ENCODE measurements at places on chromosomes 2 and 18.

DNA sequence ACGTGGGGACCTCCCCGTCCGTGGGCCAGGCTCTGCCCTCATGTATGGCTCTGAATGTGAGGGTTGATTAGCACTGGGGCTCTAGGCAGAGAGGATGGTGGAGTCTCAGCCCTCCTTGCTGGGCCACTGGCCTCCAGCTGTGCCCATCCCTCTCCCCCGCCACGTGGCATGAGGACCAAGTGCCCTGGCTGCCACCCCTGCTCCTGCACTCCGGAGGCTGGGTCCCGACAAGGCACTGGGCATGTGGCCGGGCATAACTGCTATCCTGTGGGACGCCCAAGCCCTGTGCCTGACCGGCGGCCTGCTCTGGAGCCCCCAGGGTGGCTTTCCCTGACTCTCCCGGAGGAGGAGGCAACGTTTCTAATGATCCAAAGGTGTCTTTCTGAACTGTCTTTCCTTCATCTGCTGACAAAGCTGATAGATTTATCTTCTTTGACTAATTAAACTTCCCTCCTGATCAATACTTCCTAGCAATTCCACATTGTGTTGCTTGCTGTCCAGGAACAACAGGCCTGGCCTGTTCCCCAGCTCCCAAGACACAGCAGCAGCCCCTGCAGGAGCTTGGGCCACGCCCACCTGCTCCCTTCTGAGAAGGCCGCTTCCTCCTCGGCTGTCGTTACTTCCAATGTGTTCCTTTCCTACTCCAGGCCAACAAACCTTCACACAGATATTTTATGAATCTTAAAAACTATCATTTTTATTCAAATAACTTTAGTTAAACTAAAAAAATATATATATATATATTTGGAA lies 132.0 kb downstream of the SNTG2 start:
- DNase-seq, result no peak

DNA sequence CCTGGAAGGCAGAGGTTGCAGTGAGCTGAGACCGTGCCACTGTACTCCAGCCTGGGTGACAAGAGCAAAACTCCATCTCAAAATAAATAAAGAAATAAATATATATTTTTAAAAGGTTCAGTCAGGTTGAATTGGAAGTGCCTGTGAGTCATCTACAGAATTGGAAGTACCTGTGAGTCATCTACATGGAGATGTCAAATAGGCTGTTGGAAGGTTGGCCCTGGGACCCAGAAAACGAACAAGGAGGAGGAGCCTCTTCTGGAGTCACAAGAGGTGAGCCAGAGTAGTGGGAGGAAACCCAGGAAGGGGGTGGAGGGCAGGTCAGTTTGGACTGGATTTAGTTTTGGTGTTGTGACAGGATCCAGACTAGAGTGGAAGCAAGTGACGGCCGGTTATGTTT lies 15.2 kb upstream of the SCYGR1 start:
- no peak for DNase-seq

DNA sequence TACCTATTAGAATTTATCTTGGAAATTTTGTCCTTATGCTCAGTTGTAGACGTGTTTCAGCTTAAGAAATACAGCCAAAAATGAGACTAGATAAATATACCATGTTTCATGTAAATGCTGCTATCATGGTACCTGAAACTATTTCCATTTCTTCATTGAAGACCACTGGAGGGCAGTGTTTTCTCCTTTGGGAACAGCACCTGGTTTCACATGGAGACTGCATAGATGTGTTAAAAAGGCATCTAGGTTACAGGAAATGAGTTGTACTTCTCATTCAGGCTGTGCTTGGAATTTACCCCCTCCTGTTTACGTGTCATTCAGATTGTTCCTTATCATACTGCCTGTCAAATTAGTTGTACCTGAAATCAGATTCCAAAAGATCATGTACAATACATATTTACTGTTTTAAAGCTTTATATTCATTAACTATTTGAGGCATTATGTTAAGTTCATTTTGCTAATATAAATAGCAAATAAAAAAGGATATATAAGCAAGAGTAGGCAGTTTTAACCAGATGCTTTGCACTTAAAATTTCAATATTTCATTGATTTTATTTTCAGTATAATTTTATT lies 57.3 kb upstream of the PSMD14 start:
- DNase-seq, result peak; percentile 61

DNA sequence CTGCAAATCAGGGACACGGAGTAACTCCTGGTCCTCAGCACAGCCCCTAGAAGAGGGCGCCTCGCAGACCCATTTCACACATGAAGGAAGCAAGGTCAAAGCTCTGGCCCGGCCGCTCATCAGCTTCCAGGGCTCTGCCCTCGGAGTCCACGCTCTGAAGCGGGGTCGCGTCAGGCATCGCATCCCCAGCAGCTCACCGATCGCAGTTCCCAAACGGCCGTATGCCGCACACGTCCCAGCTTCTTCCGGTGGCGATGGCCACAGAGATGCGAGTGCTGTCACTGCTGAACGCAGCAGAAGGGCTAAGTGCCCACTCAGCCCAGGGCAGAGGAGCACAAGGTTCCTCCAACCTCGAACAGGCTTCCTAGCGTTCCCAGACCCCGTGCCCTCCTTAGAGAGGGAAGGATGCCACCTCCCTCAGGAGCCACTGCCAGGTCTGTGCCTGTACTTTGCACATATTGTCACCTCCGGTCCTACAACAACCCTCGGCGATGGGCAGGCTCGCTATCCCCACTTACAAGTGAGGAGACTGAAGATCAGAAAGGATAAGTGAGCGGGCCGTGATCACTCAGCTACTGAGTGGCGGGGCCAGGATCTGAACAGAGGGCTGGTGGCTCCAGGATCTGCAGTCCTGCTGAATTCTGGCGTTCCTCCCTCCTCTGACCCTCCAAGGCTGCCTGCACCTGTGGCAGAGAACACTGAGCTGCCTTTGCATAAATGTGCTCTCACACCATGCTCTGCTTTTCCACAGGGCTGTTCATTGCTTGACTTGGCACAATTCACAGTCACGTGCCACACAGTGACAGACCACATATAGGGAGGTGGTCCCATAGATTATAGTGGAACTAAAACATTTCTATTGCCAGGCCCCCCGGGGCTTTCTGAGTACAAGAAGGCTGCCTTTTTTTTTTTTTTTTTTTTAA lies 71.4 kb downstream of the COPS8 start:
- no peak for DNase-seq

DNA sequence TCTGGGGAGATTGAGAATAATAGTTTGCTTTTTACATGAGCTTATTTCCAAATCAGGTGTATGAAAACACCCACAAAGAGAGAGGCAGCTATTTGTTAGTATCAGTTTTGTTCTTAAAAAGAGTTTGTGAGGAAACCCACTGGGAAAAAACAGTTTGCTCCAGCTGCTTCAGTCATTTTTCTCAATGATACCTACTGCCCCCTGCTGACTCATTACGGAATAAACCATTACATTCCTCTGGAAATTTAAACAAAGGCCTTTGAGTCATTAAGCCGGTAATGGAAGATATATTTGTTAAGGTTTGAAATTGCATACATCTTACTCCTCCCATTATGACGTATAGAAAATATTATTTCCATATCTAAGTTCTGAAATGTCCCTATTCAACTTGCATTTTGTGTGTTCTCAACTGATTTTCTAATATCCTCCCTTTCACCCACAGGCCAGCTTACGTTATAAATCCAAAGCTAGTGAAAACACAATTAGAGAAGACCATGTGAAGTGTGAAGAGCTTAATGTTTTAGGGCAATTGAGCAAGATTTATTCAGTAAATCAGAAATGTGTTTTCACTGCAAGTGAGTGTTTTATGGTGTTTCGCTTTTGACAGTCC lies 761.6 kb downstream of the DSC3 start:
- DNase-seq, result peak; percentile 37

- DNase-seq, result no peak
Observed at GRCh38 chr2:157971702-157972101, 95.6 kb upstream of the ACVR1 start.

GRCh38 chr18:6239716-6240115 lies 175.0 kb downstream of the L3MBTL4 start:
- no peak for DNase-seq

DNA sequence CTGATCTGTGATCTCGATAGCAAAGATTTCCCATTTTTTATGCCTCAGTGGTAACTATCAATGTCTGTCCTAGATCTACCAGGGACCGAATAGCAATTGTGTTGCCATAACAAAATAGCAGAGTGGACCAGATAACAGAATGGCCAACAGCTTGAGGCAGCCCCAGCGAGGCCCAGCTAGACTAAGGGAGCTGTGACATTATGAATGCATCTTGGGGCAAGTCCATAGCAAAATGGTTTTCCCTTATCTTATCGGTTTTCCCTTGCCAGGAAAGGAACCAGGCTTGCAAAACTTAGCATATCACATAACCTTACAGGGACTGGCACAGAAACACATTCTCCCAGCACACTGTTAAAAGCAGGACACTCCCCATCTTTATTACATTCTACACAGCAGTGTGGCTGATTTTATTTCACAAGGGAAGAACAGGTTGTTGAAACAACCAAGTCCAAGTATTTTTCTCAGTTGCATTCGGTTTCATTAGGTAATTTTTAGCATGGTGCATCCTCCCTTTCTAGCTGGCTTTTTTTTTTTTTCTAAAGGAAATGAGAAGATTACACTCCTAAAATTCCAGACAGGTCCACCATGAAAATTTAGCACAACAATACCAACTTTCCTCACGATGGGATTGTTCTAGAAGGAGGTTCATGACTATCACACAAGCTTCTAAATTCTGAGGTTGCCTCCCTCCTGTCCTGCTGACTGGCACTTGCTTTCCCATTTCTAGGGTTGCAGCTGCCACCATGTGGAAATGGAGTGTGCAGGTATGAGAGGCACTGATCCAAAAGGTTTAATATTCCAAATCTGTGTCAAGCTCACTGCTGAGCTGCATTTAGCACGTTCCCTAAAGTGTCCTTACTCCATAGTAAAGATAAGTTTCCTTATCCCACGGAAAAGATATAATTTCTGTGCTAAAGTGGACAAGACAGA lies 97.0 kb upstream of the SLC35G4 start:
- DNase-seq, result peak; percentile 50

DNA sequence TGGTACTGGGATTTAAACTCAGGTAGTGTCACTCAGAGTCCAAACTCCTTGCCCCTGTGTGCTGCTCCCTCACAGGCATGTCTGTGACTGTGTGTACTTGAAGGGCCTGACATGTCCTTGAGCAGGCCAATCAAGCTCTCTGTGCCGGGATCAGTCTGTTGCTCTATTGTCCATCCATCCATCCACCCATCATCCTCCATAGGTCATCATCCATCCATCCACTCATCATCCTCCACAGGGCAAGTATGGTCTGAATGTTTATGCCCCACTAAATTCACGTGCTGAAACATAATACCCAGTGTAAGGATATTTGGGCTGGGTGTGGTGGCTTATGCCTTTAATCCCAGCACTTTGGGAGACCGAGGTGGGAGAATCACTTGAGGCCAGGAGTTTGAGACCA lies 24.5 kb upstream of the NEB start:
- no peak for DNase-seq

- DNase-seq, result peak; percentile 50
Observed at GRCh38 chr2:54561010-54561409, 104.9 kb downstream of the SPTBN1 start.

DNA sequence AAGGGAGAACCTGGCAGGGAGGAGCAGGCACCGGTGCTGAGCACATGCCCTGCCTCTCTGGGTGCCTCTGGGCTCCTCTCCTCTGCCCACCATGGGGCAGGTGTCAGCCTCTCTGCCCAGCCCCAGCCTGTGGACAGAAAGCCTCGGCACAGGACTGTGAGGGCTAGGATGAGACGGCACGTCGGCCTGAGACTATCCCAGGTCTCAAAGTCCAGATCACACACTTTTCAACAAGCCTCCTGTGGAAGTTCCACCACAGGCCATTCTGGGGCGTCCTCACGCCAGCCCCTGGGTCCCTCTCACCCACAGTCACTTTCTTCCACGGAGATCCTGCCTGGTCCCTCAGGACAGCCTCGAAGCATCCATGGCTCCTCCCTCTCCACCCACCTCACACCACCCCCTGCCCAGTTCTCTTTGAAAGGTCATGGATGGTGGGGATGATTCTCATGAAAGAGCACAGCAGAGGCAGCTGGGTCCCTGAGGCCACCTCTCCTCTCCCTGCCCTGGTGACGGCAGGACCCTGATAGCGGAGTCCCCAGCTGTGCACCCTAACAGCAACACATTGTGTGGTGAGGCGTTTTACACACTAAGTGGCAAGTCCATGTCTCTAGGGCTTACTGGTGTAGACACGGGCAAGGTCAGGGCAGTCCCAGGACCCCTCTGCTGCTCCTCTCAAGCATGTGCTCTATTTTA lies 569.4 kb upstream of the SALL3 start:
- DNase-seq, result no peak

- DNase-seq, result no peak
Observed at GRCh38 chr18:13799396-13799795, 24.6 kb upstream of the MC5R start.

DNA sequence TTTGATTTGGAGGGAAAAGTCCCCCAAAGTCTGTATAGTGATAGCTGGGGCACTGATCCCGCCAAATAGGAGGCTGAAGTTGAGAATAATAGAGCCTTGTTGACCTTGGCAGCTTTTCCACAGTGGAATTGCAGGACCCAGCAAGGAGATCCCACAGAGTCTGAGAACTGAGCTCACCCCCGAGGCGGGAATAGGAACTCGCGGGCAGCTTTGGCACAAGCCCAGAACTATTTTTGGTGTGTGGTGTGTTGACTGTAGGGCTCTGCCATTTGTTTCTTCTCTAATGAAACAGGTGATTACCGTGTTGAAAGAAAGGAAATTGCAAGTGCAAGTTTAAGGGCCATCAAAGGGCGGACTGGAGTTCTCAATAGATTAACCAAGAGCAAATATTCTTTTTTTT lies 34.0 kb downstream of the SH3RF3 start:
- no peak for DNase-seq

- no peak for DNase-seq
Observed at GRCh38 chr2:60838481-60838880, 42.9 kb upstream of the REL start.

- no peak for DNase-seq
Observed at GRCh38 chr2:222547083-222547482, 108.8 kb downstream of the FARSB start.

GRCh38 chr2:137154946-137155345 lies 389.6 kb downstream of the THSD7B start:
- no peak for DNase-seq

DNA sequence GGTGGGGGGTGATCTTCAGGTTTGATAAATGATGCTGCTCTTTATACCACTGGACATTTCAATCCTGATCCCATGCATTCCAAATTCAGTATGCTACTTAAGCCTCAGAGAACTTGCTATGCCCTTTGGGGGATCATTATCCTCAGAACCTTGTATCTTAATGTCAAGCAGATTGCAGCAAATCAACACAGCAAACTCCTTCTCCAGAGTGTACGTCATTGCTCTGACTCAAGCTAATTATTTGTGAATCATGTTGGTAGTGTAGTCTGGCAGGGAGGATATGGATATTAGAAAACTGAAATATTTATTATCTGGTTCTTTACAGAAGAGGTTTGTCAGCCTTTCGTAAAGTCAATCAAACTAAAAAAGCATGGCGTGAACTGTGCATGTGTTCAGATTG lies 562.5 kb upstream of the FAM98A start:
- DNase-seq, result no peak
